PC-9 (cell line): ENCODE measurements at places on chromosomes 6 and 20. TPM values are rescaled to one million over a fixed set of nuclear protein-coding genes. Genes with fewer than 3 reads are reported as not detected.

- DNase-seq = no peak
- no peaks in the 10 kb centered on the region for H3K27me3 ChIP-seq
- no peak overlapping the region for H3K27ac ChIP-seq
- H3K36me3 ChIP-seq = no peaks in the 10 kb centered on the region
Measured at GRCh38 chr6:130494729-130495128, 128.9 kb downstream of the TMEM200A start.

DNA sequence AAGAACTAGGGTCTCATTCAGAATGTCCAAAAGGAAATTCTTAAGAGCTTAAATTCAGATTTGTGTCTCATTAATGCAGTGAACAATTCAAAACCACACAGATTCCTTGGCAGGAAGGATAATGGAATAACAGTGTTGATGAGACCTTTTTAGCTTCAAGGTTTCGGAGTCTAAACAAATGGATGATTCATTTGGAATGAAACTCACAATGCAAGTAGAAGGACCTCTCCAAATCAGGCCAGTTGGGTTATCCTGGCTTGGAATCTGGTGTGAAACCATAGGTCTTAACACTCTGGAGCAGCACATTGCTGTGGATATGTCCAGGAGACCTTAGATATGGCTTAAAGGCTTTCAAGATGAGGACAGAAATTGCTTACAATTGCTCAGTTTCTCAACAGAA, 44.9 kb downstream of the KCTD20 start:
- DNase-seq = no peak
- H3K27me3 ChIP-seq = no peaks in the 10 kb centered on the region
- no peak overlapping the region for H3K4me3 ChIP-seq
- H3K4me1 ChIP-seq = no peaks in the 10 kb centered on the region

- H3K4me3 ChIP-seq = no peak overlapping the region
- no peak overlapping the region for H3K27ac ChIP-seq
- H3K4me1 ChIP-seq = no peaks in the 10 kb centered on the region
- H3K36me3 ChIP-seq = no peaks in the 10 kb centered on the region
Measured at GRCh38 chr6:72857791-72858585, 236.1 kb downstream of the KCNQ5 start.

DNA sequence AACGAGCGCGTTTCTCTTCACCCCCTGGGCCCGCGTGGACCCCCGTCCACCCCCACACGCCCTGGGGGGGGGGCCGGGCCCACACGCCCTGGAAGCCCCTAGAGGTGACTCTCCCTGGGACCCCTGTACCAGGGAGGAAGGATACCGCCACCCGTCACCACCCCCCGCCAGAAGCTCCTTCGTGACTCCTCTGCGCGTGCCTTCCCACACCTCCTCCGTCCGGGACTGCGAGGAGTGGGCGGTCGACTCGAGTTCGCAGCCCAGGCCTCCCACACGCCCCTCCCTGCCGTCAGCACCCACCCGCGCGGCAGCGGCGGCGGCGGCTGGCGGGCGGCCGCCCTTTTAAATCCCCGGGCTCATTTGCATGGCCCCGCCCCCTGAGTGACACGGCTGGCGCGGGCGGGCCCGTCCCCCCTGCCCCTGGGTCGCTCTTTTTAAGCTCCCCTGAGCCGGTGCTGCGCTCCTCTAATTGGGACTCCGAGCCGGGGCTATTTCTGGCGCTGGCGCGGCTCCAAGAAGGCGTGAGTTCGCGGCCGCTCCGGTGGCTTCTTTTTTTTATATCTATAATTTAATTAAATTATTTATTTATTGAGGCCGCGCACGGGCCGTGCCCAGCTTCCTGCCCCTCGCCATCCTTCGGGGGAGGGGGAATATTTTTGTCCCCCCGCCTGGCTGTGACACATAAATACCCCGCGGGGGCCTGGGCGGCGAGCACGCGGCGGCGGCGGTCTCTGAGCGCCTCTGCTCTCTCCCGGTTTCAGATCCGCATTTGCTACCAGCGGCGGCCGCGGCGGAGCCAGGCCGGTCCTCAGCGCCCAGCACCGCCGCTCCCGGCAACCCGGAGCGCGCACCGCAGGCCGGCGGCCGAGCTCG, at the start of gene HMGA1:
Gene HMGA1, plus strand, starts transcription at position 431 of the 873 bp plus-strand sequence. CDS start 3,908 bp downstream, outside the sequence.
- peak; percentile 86 for DNase-seq
- peak within 1 kb of the TSS; percentile 97 for H3K27ac ChIP-seq
- peaks cover 52% of the 10 kb centered on the region for H3K4me1 ChIP-seq
- no peaks in the 10 kb centered on the region for H3K27me3 ChIP-seq

Gene FBXO30
- total RNA-seq = 8.3 and 10.6 TPM in 2 replicates

- H3K4me1 ChIP-seq = peaks cover 18% of the 10 kb centered on the region
- no peaks in the 10 kb centered on the region for H3K27me3 ChIP-seq
- DNase-seq = no peak
- H3K36me3 ChIP-seq = no peaks in the 10 kb centered on the region
- H3K27ac ChIP-seq = no peak overlapping the region
Measured at GRCh38 chr6:11439017-11439420, 98.5 kb upstream of the TMEM170B start.

DNA sequence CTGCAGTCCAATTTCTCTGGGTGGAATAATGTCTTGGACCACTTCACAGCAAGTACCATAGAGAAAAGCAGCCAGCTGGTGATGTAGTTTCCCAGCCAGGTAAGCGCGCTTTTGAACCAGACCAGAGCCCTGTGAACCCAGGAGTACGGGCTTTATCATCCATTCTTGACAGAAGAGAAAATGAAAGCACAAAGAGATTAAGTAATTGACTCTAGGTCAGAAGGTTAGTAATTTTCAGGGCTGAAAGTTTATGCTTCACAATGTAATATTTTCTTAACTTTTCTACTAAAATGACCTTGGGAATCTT, 7.1 kb upstream of the UST start:
- no peak overlapping the region for H3K27ac ChIP-seq
- no peaks in the 10 kb centered on the region for H3K4me1 ChIP-seq
- no peak for DNase-seq
- no peaks in the 10 kb centered on the region for H3K27me3 ChIP-seq
- no peak overlapping the region for H3K4me3 ChIP-seq

DNA sequence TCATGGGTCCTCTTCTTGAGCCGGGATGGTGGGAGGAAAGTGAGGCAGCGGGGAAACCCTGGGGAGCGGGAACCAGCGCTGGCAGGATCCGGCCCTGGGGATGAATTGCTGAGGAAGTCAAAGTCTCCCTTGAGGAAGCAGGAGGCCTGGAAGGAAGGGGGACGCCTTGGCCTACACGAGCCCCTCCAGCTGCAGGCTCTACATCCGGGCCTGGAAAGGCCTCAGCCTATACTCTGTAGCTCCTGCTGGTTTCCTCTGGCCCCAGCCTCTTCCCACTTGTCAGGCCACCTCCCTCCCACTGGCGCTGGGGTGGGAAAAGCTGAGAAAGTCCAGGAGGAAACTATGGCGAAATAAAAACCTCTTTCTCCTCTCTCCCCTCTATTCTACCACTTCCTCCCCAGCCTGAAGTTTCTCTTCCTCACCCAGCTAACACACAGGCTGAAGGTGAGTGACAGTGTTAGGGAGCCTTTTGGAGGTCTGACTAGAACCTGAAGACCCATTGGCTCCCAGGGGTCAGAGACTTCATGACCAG, 14.9 kb downstream of the TREML2 start:
- H3K27me3 ChIP-seq = peaks cover 47% of the 10 kb centered on the region
- no peaks in the 10 kb centered on the region for H3K36me3 ChIP-seq
- no peak overlapping the region for H3K4me3 ChIP-seq
- no peak overlapping the region for H3K27ac ChIP-seq
- DNase-seq = no peak

- peaks cover 55% of the 10 kb centered on the region for H3K4me1 ChIP-seq
- peak overlapping the region; percentile 97 for H3K27ac ChIP-seq
- no peaks in the 10 kb centered on the region for H3K36me3 ChIP-seq
- H3K27me3 ChIP-seq = no peaks in the 10 kb centered on the region
- DNase-seq = peak; percentile 93
Measured at GRCh38 chr6:37103169-37104039, 66.5 kb upstream of the PIM1 start.

Gene NOL7
- 75.9 and 78.6 TPM in 2 replicates for total RNA-seq

DNA sequence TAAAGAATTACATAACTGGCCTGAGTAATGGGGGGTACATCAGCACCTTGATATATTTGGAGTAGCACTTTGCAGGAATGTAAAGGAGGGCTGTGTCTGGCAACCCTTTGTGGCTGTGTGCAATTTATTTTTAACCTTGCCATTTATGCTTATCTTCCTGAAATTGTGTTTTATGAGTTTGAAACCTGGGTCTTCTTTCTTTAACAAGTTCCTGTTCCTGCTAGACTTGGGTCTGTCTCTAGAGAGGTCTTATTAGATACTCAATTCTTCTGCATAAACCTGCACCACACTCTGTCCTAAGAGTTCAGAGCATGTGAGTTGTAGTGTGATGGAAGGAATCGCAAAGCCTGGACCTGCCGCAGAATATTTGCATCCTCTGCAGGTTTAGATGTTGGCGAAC, 181.0 kb downstream of the JARID2 start:
- H3K27ac ChIP-seq = no peak overlapping the region
- peaks cover 16% of the 10 kb centered on the region for H3K4me1 ChIP-seq
- H3K36me3 ChIP-seq = no peaks in the 10 kb centered on the region

Gene HIVEP2
- total RNA-seq = 10.3 and 12.4 TPM in 2 replicates

GRCh38 chr6:106788761-106789160, 159.4 kb downstream of the QRSL1 start:
- no peak for DNase-seq
- no peaks in the 10 kb centered on the region for H3K27me3 ChIP-seq
- no peak overlapping the region for H3K4me3 ChIP-seq
- no peaks in the 10 kb centered on the region for H3K36me3 ChIP-seq

Gene TINAG
- total RNA-seq = not detected in 2 replicates

Gene CTAGE9
- not detected in 2 replicates for total RNA-seq

Gene RSPH4A
- total RNA-seq = 0.13 and 0.24 TPM in 2 replicates

DNA sequence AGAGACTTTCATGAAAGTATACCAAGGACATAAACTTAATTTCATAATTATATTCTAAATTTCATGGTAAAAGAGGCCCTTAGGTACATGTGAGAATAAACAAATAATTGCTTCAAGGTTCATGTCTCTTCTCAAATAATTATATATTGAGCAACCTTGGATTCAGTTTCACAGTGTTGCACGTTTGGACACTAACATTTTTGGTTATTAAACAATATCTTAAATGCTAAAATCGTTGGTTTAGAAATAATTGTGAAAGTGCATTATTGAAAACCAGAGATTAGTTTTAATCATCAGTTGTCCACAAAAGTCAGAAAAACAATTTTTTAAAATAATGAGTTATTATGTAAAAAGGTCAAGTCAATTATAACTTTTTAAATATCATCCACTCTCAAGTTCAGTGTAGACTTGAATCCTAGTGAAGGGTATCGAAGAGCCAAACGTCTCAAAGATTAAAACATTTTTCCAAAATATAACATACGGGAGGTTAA, 227.1 kb upstream of the DEFB112 start:
- no peak overlapping the region for H3K4me3 ChIP-seq
- H3K4me1 ChIP-seq = no peaks in the 10 kb centered on the region
- no peaks in the 10 kb centered on the region for H3K27me3 ChIP-seq

Gene CRISP2
- not detected in 2 replicates for total RNA-seq

Gene EPPIN
- total RNA-seq = not detected in 2 replicates

Gene LGSN
- not detected in 2 replicates for total RNA-seq

Gene RNF144B
- total RNA-seq = 26.2 and 34.5 TPM in 2 replicates

DNA sequence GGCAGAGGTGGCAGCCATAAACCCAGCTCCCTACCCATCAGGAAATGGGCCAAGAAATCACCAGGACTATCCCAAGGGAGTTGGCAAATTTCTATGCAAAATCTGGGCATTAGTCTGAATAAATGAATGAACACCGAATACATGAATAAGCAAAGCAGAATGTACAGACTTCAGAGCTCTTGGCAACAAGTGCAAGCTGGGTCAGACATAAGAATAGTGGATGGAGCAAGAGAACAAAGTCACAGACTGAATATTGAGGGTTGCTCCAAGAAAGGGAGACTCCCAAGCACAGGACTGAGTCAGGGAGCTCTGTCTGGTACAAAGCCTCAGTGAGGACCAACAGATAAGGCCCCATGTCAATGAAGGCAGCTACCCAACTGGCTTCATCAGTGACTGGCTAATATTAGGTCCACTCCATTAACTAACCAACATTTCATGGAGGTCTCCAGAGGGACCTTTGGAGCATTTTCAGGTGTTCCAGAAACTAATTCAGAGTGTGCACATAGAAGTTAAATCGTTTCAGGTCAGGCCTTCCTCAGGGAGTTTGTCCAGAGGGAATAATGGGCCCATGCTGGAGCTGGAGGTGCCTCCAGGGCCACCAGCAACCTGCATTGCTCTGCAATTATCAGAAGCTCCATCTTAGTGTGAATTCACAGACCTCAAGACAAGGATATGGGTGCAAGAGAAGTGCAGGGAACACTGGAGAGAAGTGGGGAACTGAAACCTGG, 191.5 kb upstream of the RALGAPA2 start:
- H3K27ac ChIP-seq = no peak overlapping the region
- DNase-seq = no peak
- H3K4me3 ChIP-seq = no peak overlapping the region
- no peaks in the 10 kb centered on the region for H3K4me1 ChIP-seq
- no peaks in the 10 kb centered on the region for H3K36me3 ChIP-seq

GRCh38 chr20:51532577-51533191, 9.8 kb downstream of the NFATC2 start:
- DNase-seq = peak; percentile 63
- no peaks in the 10 kb centered on the region for H3K27me3 ChIP-seq
- H3K4me3 ChIP-seq = peak overlapping the region; percentile 28; the same call in 1 of the 2 replicates
- no peaks in the 10 kb centered on the region for H3K36me3 ChIP-seq
- H3K4me1 ChIP-seq = peaks cover 42% of the 10 kb centered on the region

DNA sequence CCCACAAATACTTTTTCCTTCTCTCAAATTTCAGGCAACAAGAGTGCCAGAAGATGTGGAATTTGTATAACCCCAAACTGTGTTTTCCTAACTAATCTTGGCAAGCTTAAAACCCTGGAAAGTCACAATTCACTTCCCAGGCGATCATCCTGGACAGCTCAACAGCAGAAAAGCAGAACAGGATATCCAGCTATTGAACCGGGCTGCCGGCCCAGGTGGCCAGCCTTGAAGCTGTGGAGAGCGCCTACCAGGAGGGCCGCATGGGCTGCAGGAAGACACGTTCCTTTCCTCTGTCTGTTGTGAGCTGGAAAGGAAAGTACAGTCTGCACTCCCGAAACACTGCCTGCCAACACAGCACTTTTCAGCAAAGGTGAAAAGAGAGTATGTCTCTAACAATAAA, 719.7 kb upstream of the MARCKS start:
- H3K4me1 ChIP-seq = no peaks in the 10 kb centered on the region
- DNase-seq = no peak
- no peak overlapping the region for H3K27ac ChIP-seq
- no peaks in the 10 kb centered on the region for H3K27me3 ChIP-seq
- no peaks in the 10 kb centered on the region for H3K36me3 ChIP-seq

DNA sequence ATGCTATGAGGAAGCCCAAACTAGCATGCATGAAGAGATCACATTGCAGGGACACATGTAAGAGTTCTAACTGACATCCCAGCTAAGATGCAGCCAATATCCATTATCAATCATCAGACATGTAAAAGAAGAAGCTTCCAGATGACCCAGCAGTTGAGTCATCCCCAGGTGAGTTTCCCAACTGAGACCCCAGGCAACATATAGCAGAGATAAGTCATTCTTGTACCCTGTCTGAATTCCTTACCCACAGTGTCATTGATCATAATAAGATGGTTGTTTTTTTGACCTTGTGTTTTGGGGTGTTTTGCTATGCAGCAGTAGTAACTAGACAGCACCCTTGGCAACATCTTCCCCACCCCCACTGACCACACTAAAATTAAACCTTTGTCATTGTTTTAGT, 18.9 kb downstream of the SIRPD start:
- no peaks in the 10 kb centered on the region for H3K27me3 ChIP-seq
- no peak for DNase-seq
- no peaks in the 10 kb centered on the region for H3K4me1 ChIP-seq
- H3K27ac ChIP-seq = no peak overlapping the region
- H3K36me3 ChIP-seq = no peaks in the 10 kb centered on the region

Gene SPATA25
- total RNA-seq = 5.2 and 6.3 TPM in 2 replicates
